ENCODE measurements at places on chromosomes 3 and 15. TPM values are rescaled to one million over a fixed set of nuclear protein-coding genes. Genes with fewer than 3 reads are reported as not detected.

The ZBED2 gene
- total RNA-seq: not detected

The CPLX3 gene
- total RNA-seq: not detected

DNA sequence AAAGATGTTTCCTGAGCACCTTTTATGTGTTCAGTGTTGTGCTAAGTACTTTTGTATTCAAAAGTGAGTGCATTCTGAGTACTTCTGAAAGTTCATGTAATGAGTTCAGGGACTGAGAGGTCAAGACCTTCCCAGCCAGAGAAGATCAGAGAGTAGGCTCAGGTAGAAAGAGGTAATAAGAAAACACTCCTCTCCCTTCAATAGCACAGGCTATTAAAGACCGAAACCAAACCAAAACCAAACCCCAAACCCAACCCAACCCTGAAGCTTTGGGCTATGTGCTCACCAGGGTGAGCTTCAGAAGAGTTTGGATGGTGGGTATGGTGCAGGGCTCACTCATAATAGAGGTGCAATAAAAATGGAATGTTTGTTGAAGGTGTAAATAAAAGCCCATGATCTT lies 76.7 kb upstream of the FAM3D start:
- no peak for DNase-seq

The ARPP21 gene
- not detected for total RNA-seq

DNA sequence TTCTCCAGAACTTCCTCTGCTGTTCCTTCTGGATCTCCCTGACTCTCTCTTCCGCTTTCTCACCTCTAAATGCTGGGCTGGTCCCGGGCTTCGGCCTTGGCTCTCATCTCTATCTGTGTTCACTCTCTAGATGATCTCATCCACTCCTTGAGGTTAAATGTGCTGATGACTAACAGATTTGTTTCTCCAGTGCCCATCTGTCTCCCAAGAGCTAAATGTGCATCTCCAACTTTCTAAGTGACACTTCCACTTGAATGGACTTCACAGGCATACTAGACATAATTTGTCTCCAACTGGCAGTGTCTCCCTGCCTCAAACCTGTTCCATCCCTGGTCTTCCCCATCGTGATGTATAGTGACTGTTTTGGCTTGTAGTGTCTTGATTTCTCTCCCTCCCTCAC lies 95.3 kb downstream of the ITPR1 start:
- no peak for DNase-seq

- no peak for DNase-seq
Observed at GRCh38 chr3:24686808-24687207, 192.2 kb upstream of the THRB start.

DNA sequence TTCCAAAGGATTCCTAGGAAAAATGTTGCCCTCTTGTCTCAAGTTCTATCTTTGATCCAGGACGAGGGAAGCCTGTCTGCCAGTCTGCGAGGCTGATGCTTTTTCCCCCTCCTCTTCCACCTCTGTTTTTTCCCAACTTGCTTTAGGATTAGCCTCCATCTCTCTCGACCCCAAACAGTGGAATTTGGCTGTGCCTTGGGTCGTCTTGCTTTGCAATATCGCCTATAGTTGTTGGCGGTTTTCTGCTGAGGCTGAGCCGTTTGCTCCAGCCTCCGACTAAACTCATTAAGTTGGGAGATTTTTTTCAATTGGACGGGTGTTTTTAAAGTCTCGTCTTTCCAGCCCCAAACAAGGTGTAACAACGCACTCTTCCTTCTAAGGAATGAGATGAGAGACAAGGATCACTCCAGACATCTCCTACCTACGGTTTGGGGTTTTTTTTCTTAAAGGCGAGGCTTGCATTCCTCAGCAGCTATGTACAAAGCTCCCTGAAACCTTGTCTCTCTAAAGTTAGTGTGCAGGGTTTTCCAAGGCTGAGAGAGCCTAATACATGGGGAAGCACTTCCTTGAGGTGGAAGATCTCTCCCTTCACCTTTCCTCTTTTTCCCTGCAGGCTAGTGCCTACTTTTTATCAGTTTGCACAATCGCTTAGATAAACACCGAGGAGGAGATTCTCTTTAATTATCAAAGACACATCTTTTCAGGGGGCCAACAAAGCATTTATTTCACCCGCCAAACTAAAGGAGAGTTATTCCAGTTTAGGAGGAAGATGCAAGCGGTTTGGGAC lies 4.8 kb upstream of the NR2F2 start:
- no peak for DNase-seq

The ZNF860 gene
- total RNA-seq: 0.41 TPM

DNA sequence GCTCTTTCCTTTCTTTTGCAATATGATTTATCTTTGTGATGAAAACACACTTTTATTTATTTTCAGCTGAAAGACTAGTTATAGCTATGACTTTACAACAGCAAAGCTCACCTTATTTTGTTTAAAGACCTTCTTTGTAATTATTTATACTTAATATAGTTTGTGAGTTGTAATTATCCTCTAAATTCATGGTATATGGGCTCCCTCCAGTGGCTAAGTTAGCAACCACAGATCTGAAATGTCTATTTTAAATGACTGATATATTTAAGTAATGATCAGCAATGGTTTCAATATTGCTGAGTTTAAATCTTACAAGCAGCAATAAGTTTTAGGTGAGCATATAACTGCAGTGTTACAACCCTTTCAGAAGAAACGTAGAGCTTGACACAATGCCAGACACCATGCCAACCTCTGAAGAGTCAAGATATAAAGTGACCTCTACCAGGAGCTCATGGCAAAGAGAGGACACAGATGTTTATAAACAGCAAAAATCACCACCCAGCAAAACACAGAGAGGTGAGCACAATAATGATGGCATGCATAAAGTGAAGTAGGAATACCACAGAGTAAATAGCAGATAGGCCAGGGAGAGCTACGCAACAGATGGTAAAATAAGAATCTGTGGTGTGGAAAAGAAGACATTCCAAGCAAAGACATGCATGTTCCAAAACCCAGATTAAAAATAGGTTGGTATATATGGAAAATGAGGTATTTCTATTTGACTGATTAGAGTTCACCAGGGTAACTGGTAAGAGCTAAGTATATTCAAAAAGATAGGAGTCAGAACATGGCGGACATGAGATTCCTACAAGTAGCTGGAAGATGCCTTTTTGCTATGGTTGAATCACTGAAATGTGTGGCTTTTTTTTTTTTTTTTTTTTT lies 143.7 kb upstream of the ZNF385D start:
- DNase-seq: no peak

DNA sequence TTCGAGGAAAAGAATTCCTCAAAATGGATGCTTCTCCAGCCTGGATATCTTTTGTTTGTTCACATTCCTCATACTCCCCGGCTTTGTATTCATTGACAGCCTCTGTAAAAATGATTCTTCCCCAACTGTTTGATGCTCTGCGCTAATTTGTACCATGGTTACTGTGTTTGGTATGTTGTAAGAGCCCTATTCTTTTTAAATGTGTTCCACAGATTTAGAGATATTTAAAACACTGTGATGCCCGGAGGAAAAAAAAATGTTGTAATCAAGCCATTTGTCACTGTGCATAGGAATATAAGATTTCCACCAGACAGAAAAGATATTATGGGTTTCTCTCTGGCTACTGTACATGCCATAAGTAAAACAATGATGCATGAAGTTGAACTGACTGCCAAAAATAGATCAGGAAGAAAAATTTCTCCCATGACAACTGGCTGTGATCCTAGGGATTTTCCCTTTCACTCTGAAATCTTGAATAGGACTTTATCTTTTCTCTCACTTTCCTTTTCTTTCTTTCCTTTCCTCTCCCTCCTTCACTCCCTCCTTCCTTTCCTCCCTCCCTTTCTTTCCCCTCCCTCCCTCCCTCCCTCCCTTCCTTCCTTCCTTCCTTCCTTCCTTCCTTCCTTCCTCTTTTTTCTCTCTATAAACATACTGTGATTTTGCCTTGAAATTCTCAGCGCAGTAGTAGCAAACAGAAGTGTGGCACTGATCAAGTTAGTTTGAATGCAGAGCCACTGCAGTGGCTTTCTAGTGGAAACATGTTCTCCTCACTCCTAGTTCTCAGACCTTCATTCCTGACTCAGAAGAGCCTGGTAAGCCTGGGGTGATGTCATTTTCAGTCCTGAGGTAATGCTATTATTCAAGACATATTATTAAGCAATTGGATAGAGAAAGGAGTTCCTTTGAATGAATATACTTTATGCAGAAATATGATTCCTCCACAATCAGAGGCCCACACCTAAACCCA lies 254.9 kb upstream of the TBL1XR1 start:
- no peak for DNase-seq

The GOLGA6L10 gene
- 17.1 TPM for total RNA-seq

Data from transverse colon (tissue), 4 donors.